Endothelial cell (in vitro differentiated cells): ENCODE measurements at places on chromosomes 6 and 20. TPM values are rescaled to one million over a fixed set of nuclear protein-coding genes. Genes with fewer than 3 reads are reported as not detected.

The CTCFL gene
- 0.21 TPM for total RNA-seq

The THBD gene
- 90.4 TPM for total RNA-seq

The CCNC gene
- total RNA-seq, result 70.0 TPM

The PGBD1 gene
- total RNA-seq, result 9.7 TPM

The SLC22A2 gene
- not detected for total RNA-seq
